ENCODE measurements at places on chromosomes 6 and 20. TPM values are rescaled to one million over a fixed set of nuclear protein-coding genes. Genes with fewer than 3 reads are reported as not detected.

The TINAG gene
- polyA plus RNA-seq = 27.7 TPM

The EPPIN gene
- 0.32 TPM for polyA plus RNA-seq

The FERMT1 gene
- 3.5 TPM for polyA plus RNA-seq

GRCh38 chr6:5083813-5084359, 1.3 kb upstream of the PPP1R3G start:
- no peak for DNase-seq

DNA sequence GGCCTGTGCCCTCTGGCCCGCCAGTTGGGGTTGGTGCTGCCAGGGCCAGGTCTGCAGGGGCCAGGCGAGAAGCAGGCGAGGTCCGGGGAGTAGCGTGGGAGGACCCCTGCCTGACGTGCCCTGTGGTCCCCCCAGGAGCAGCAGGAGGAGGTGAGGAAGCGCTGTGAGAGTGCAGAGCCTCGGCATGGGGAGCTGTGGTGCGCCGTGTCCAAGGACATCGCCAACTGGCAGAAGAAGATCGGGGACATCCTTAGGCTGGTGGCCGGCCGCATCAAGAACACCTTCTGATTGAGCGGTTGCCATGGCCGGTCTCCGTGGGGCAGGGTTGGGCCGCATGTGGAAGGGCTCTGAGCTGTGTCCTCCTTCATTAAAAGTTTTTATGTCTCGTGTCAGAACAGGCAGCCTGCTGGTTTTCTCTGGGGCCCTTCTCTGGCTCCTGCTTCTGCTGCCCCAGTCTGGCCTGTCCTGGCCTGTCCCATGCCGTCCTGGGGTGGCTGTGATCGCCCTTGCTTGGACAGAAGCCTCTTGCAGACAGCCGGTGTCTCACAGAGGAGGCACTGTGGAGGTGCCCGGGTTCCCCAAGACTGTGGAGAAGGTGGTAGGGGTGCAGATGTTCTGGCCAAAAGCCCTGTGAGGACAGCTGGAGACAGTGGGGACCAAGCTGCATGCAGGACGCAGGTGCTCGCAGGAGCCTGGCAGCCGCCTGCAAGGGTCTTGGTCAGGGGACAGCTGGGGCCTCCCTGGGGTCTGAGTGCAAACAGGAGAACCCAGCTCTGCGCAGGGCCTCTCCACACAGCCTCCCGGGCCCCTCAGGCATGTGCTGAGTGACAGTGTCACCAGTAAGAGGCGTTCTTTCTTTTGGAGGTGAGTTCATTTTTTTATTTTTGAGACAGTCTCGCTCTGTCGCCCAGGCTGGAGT, 3.0 kb upstream of the C20orf204 start:
- no peak for DNase-seq

- DNase-seq = no peak
These were observed 53.7 kb downstream of the HNF4A start for GRCh38 chr20:44409132-44409600.

GRCh38 chr6:118240878-118241528, 307.1 kb upstream of the PLN start:
- no peak for DNase-seq

- DNase-seq = no peak
These were observed 85.9 kb downstream of the SNAP25 start for GRCh38 chr20:10304471-10305046.

- DNase-seq = no peak
These were observed 229.2 kb upstream of the SGK1 start for GRCh38 chr6:134546962-134547645.

DNA sequence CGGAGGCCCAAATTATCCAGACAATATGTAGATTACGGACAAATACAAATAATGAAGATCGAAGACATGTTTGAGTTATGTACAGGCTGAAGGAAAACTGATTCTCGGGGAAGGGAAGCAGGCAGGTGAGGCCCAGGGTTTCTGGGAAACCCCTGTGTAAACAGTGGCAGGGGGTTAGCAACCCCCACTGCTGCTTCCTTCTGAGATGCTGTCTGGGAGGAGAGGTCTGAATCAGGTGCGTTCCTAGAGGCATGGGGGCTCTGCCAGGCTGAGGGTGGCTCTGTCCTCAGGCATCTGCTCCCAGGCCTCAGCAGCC, 7.2 kb upstream of the MDGA1 start:
- no peak for DNase-seq

Data from right renal cortex interstitium (tissue), 3 donors.